ENCODE measurements at places on chromosomes 16 and 17.

GRCh38 chr17:38451030-38451839, 23.0 kb downstream of the ARHGAP23 start:
- DNase-seq: no peak

GRCh38 chr16:53022374-53022773, 30.3 kb downstream of the CHD9NB start:
- DNase-seq: no peak

- no peak for DNase-seq
Measured at GRCh38 chr17:2087597-2088211, 32.8 kb downstream of the HIC1 start.

DNA sequence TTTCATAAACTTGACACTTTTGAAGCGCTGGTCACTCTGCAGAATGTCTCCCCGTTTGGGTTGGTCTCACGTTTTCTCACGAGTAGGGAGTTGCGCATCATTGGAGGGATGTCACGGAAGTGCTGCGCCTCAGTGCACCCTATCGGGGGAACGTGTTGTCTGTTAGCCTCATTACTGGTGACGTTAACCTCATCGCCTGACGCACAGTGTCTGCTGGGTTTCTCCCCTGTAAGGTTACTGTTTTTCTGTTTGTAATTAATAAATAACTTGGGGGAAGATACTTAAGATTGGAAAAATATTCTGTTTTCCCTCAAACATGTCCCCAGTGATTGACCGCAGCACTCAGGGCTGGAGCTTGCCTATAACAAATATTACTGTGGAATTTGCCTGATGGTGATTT, 26.7 kb downstream of the VAC14 start:
- no peak for DNase-seq

- no peak for DNase-seq
Measured at GRCh38 chr17:65690626-65691310, 129.3 kb upstream of the AXIN2 start.

GRCh38 chr17:59428916-59429485, 97.5 kb downstream of the YPEL2 start:
- DNase-seq: no peak

DNA sequence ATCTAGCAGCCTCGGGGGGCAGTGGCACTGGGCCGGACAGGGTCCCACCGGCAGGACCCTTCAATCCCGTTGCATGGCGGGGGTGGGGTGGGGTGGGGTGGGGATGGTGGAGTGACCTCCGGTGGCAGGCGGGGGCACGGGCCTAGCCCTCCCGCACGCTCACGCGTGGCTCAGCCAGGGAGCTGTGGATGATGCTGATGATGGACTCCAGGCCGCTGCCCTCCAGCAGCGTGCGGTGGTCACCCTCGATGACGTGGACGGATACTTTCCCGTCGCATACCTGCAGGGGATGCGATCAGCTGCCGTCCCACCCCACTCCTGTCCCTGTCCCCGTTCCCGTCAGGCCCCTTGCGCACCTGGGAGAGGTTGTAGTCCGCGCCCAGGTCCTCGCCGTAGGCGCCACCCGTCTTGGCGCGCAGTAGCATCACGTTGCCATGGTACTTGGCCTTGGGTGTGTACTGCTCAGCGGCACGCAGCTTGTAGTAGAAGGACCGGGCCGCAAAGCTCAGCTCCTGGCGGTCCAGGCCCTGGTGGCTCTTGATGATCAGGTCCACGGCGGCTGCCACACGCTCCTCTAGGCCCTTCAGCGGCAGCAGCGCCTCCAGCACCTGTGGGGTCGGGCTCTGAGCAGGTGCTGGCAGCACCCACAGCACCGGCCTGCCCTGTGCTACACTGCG, 13.5 kb upstream of the DUS1L start:
- DNase-seq: no peak

DNA sequence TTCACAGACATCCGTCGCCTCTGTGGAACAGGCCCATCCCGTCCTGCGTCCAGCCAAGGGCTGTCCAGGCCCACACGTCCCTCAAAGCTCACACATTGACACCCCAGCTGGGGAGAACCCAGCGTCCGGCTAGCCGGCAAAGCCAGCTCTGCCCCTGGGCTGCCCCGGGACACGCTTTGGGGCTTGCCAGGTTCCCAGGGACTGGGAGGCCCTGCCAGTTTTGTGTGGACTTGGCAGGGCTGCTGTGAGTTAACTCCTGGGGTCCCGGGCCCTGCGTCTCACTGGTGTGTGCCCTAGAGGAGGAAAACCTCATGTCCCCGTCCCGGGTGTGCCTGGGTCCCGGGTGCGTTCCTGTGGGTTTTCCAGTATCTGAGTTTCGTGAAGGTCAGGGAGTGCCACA, 6.3 kb downstream of the SOX8 start:
- DNase-seq: no peak

DNA sequence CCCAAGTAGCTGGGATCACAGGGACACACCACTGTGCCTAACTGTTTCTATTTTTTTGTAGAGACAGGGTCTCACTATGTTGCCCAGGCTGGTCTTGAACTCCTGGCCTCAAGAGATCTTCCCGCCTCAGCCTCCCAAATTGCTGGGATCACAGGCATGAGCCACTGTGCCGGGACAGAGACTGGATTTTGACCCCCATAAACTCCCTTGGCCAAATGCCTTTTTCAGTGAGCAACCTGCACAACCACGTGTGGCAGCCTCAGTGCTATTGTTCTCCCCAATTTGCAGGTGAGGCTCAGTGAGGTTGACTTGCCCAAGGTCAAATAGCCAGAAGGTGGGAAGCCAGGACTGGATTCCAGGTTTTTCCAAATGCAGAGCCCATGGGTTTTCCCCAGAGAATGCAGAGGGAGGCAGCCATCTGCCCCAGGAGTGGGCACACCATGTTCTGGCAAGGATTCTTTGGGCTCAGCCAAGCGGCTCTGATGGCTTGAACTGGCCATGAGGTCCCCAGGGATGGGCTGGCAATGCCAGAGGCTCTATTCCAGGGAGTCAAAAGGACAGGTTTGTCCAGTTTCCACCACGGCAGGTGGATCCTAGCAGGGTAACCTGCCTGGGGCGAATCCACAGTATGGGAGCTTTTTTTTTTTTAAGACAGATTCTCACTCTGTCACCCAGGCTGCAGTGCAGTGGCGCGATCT, 1.8 kb downstream of the IL27 start:
- no peak for DNase-seq

GRCh38 chr16:67833030-67833414, 9.1 kb upstream of the THAP11 start:
- DNase-seq: no peak

- no peak for DNase-seq
Measured at GRCh38 chr16:14527411-14528044, 102.5 kb downstream of the PARN start.

- DNase-seq: no peak
Measured at GRCh38 chr17:1076299-1076981, 79.5 kb downstream of the TIMM22 start.

- no peak for DNase-seq
Measured at GRCh38 chr16:81227785-81228184, 10.7 kb upstream of the BCO1 start.

GRCh38 chr17:7233701-7234082, 625 bp downstream of the DVL2 start:
- no peak for DNase-seq

DNA sequence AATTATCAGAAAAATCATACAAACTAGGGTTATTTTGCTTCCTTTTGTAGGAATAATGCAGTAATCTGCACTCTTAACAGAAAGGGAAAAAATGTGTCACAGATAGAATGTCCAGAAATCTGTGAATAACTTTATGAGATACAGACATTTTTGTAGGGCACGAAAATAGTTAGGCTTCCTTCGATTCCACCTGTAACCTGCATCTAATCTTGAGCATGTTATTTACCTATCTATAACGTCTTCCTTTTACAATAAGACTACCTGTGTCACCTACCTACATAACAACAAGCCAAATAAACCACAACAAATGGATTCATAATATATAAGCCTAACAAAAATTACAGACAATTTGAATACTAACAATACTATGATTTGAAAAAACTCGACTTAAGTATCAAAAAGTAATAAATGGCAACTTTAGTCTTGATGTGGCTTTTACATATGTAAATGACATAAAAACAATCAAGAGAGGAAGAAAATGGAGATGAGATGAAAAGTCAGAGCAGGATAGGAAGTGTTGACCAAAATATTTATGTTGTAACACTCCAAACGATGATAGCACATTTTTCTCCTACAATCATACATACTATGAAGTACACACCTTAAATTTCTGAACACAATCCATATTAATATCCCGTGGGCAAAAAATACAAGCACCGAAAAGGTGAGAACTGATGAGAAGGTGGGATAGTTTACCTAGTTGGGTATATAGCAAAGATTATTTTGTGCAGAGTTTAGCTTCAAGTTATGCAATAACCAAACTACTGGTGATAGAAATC, 2.5 kb downstream of the STAT5B start:
- no peak for DNase-seq

DNA sequence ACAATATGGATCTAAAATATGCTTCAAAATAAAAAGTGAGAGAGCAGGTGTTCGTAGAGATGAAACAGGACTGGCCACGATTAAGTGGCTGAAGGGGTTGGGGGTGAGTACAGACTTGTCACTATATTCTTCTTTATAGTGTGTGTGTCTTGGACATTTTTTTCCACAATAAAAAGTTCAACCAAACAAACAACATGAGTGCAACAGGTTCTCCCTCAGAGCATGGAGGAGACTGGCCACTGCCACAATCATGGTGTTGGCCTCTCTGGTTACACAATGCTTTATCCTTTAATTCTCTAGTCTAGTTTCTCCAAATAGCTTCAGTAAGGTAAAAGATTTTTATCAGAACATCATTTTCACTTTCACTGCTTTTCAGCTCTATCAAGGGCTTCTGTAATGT, 109.3 kb downstream of the PARN start:
- no peak for DNase-seq

Data from cerebellar nuclear complex (tissue), 1 donor.